Glutamatergic neuron (in vitro differentiated cells): ENCODE measurements at places on chromosomes 5 and 9. TPM values are rescaled to one million over a fixed set of nuclear protein-coding genes. Genes with fewer than 3 reads are reported as not detected.

Gene IGFBPL1
- 590 TPM for total RNA-seq

Gene C9orf153
- total RNA-seq, result 0.27 TPM

Gene EQTN
- not detected for total RNA-seq

Gene OR1Q1
- not detected for total RNA-seq

Gene ARAP3
- total RNA-seq, result 8.6 TPM

Gene PDGFRB
- total RNA-seq, result 2.9 TPM

Gene OBP2B
- not detected for total RNA-seq
